ENCODE measurements at places on chromosomes 5 and 9.

DNA sequence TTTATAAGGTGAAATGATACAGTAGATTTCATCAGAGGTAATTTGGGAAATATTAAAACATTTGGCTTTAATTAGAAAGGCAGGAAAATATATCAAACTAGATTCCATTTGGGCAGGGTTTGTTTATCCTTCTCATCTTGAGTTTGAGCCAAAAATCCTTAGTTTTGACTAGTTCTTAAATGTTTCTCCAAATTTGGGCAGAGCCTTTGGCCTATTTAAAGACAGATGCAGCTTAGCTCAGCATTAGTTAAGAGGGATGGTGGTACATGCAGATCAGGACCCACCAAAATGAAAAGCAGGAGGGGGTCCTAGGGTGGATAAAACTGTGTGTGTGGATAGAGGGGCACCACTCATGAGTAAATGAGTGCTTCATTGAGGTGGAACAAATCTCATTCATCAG lies 20.3 kb upstream of the ARRDC3 start:
- DNase-seq = no peak

DNA sequence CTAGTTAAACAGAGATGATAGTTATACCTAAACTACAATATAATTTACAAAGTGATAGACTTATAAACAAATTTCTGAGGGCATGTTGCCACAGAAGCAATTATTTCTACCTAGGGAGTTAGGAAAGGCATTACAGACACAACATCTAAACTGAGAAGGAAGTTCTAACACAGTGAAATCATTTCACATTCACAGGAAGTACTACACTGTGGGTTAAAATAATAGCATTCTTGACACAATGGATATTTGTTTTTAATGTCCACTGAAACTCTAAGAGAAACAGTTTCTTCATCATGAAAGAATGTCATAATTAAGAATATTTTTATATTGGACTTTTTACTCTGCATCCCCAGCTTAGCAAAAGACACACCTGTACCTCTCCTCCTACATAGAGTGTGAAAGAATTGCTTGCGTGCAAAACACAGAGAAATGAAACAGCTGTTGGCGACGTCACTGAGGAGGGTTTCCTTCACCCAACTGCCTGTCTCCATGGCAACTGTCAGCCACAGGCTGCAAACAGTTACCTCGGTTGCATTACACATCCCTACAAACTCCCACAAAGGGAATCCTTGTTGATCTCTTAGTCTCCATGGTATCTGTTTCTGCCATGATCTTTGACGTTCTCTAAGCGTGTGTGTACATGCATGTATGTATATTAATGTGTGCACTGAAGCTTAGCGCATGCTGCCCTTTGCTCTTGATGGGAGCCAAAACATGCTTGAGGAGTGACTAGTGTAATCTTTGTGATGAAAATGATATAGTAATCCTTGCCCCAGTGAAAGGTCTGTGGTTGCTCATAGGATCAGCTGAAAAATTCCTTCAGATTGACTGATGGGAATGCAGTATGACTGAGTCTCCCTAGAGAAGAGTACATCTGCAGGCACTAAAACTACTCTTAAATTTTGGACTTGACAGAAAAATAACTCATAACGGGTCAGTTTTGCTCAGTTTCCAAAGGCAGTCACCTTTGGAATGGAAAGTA lies 168.5 kb downstream of the ACTL7B start:
- no peak for DNase-seq

DNA sequence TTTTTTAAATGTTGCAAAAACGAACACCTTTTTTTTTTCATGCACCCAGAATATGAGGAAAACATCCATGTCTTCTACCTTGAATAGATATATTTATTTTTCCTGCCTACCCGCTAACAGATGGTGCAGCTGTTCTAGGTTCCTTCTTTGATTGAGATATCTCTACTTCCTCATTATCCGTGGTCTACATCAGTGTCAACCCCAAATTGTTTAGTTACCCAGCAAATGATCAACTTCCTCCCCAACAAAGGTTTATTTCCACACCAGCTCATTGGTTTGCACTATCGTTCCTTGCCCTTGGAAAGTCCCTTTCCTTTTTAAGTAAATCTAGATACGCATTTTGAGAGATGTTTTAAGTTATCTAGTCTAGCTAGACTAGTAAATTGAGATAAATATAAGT lies 166.4 kb downstream of the PRR16 start:
- no peak for DNase-seq

- DNase-seq = no peak
These were observed 20.8 kb downstream of the PAPPA start for GRCh38 chr9:116174347-116174746.

DNA sequence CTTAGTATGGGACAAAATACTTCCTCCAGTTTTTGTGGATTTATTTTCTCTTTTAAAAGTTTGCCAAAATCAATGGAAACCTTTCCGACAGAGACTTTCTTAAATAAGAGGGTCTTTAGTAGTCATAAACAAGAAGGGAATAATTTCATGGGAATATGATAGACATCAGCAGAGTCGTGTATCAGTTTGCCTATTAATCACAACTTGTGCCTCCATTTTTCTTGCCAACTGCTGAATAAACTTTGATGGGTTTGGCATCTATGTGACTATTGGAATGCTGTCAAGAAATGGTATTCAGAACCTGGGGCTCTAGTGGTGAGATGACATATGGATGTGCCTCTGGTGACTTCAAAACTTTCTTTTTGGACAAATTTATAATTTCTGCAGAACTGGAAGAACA lies 1668.2 kb downstream of the MAT2B start:
- DNase-seq = no peak

GRCh38 chr9:129701549-129701948 lies 36.1 kb downstream of the PRRX2 start:
- DNase-seq = no peak

- DNase-seq = peak; percentile 48
These were observed 598 bp downstream of the MYO10 start for GRCh38 chr5:16935231-16936149.

DNA sequence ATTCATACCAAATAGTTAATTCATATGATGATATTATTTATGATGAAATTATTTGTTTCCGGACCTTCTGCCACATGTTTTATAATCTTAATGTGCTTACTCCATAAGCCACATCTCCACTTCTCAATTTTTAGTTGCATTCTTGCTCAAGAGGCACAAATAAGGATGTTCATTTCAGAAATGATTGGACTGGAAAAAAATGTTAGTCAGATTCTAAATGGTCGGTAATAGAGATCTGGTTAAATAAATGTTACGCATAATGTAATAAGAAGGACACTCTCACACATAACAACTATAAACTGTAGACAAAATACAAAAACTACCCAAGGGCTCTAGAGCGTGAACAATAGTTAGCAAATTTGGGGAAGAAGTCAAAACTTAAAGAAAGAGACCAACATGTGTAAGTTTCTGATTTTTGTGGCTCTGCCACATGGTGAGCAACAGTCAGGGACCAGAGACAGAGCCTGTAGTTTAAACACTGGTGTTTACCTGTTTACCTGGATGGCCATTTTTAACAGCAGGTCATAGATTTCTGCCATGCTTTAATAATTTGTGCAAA lies 554.3 kb upstream of the CLINT1 start:
- no peak for DNase-seq

DNA sequence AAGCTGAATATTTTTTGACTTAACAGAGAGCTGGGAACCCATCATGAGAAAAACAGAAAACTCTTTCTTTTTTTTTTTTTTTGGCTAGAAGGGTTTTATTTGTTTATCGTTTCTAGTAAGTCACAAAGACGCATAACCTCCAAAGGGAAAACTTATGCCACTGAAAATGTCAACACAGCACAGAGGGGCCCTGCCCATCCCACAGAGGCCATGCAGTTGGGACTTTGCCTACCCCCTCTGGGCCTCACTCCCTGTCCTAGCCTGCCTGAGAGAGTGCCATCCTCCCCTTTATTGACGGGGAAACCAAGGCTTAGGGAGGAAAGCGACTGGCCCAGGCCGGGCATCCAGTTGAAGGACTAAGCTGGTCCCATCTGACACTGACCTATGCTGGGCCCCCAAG lies 74.7 kb downstream of the VAV2 start:
- no peak for DNase-seq

DNA sequence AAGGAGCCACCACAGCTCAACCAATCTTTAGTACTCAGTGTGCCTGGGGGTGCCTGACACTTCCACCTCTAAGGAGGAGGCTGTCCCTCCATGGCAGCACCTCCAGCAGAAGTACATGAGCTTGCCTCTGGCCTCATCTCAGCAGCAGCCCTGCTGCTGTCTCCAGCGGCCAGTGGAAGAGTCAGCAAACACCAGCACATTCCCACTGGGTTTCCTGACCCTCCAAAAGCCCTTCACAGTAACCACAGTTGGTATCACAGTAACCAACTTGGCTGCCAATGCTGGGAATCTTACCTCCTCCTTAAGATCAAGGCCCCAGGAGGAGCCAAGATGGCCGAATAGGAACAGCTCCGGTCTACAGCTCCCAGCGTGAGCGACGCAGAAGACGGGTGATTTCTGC lies 29.4 kb downstream of the FSTL4 start:
- no peak for DNase-seq

GRCh38 chr5:5533927-5534326 lies 111.5 kb downstream of the ICE1 start:
- no peak for DNase-seq

- no peak for DNase-seq
These were observed 13.9 kb downstream of the SLC31A2 start for GRCh38 chr9:113164536-113165300.

DNA sequence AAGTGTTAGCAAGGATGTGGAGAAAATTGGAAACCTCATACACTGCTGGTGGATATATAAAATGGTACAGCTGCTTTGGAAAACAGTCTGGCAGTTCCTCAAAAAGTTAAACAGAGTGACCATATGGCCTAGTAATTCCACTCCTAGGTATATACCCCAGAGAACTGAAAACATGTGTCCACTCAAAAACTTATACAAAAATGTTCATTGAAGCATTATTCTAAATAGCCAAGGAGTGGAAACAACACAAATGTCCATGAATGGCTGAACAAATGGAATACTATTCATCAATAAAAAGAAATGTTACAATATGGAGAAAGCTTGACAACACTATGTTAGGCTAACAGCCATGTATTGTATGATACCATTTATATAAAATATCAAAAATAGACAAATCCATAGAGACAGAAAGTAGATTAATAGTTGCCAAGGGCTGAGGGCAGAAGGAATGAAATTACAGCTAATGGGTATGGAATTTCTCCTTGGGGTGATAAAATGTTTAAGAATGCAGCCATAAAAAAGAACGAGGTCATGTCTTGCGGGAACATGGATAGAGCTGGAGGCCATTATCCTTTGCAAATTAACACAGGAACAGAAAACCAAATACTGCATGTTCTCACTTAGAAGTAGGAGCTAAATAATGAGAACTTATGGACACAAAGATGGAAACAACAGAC lies 33.6 kb upstream of the FBP1 start:
- DNase-seq = no peak

- DNase-seq = peak; percentile 83
These were observed 81.7 kb upstream of the ZBTB43 start for GRCh38 chr9:126722922-126723806.

DNA sequence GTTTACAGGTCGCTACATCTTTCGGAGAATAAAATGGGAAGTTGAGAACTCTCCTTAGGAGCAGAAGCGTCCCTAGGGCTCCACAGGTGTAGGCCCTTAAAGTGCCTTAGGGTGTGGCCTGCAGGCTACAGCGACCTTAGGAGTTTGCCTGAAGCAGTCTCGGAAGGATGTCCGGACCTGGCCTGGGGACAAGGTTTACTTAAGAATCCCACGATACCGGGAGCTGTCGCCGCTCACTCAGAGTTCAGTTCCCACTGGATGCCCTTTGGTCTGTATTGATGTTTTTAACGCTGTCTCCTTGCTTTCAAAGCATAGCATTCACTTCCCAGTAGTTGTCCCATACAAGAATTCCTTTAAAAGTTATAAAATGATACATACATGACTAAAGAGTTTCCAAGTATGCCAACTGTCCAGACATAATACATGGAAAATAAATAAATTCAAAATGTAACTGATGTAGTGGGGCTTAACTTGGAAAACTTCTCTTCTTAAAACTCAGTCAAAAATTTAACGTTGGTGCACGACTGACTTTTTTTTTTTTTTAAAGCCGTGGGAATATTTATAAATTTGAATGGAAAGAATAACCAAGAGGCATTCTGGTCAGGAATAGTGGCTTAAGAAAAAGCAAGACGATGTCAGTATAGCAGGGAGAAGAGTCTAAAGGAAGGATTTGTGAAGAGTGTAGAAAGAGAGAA lies 848 bp downstream of the RAD50 start:
- DNase-seq = peak; percentile 51

DNA sequence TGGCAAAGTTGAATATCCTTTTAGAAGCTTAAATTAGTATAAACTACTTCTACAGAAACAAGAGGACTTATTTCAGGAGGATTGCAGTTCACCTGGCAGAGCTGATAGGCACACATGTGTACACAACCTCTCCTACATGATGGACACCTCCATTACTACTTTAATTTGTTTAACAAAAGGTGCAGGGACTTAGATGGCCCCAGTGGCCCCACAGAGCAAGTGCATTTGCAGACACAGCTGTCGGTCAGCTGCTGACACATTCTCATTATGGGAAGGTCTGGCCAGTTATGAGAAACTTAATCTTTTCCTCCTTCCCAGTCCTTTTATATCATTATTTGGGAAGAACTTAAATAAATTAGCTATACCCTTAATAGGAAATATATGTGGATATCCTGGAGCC lies 28.3 kb downstream of the TDRD7 start:
- DNase-seq = no peak

GRCh38 chr9:93316726-93317494 lies 133.0 kb downstream of the WNK2 start:
- DNase-seq = peak; percentile 1

GRCh38 chr9:80649001-80649420 lies 1040.3 kb downstream of the TLE1 start:
- no peak for DNase-seq

DNA sequence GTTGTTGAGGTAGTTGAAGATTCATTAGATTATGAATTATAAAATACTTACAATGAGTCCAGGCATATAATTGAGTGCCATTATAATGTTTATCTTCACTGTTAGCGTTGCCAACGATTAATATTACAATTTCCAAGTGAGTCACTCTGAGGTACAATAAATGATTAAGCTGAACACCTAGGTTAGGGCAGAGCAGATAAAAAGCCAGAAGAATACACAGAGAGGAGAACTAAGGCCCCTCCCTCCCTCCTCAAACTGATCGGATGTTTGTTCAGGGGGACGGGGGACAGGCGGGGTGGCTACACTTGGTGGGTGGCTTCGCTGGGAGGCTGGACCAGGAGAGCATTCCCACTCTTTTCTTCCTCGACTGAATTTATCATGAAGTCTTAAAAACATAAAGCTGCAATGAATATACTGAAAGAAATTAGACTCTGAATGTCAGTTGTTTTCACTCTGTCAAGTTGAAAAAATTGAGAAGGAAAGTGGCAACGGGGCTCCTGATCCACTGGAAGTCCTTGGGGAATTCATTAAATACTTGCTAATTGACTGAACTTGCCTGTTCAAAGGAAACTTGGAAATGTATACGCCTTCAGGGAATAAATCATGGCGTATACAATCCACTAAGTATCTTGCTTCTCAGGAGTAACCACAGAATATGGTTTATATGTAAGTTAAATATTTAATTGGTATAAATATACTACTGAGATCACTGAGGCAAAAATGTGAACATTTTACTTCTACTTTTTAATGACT lies 198.1 kb downstream of the TSSK1B start:
- DNase-seq = no peak

- no peak for DNase-seq
These were observed 161.7 kb downstream of the MAST4 start for GRCh38 chr5:66757834-66758371.
